ENCODE measurements at places on chromosomes 3 and 15.

DNA sequence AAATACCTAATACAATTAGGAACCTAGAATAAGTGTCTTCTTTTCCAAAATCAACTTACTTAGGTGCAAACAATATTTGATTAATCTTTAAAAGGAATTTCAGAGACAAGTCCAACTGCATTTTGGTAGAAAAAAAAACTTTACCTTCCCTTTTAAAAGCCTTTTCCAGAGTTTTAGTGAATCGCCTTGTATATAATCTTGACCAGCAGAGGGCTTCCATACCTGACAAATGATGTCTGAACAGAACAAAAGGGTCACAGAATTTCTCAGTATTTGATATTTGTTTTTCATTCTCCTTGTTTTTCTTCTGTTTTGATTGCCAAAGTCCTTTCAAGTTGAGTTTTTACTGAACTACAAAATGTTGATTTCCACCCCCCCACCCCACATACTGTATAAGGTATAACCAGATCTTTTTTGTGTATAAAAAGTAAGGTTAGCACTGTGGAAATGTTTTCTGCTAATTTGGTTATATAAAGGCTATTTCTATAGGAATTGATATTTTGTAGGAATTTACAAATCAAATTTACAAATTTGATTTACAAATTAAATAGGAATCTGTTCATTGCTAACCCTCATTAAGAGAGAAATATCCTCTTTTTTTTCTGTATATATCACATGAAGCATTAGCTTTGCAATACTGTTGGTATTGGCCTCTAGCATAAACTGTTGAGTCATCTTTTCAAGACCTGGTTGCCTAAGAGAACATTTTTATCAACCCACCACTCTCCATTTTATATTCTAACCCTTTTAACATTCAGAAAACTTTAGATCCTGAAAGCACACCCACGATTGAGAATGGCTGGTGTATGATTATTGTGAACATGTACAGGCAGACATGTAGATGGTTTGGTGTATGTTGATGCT, 464.1 kb upstream of the RARB start:
- DNase-seq: no peak

- no peak for DNase-seq
Measured at GRCh38 chr3:183984127-183984740, 33.5 kb downstream of the ABCC5 start.

- no peak for DNase-seq
Measured at GRCh38 chr3:180626844-180627243, 24.9 kb downstream of the TTC14 start.

DNA sequence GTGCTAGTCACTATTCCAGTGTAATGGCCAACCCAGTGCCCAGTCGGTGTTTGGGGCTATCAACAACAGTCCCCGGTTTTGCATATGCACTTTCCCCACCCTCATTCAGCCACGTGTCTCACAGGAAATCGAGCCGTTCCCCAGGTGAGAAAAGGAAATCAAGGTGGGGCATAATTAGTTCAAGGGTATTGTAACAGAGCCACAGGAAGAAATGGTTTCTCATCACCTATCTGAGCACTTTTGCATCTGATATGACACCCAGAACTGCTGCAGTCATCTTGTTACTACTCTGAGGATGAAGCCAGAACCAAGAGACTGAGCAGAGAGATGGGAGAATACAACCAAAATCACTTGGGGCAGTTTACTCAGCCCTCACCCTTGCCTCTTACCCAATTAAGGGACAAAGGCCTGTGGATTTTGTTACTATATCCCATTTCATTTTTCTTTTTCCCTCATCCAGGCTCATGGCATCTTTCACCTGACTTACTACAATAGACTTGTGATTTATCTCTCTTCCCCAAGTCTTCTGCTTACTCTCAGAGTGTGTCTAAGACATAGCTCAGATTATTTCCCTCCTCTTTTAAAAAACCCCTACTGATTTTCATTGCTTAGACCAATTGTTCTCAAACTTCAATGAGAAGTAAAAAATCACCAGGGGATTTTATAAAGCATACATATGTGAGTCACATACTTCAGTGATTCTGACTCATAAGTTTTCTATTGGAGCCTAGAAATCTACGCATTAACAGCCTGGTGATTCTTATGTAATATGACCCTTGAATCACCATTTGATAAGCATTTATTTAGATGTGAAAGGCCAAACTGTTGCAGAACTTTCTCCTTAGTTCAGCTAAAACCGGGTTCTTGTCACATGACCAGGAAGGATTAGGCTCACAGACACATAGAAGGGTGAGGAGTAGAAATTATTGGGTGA, 40.5 kb downstream of the TRAT1 start:
- no peak for DNase-seq

- no peak for DNase-seq
Measured at GRCh38 chr3:138681463-138682220, 73.1 kb downstream of the FAIM start.

GRCh38 chr15:98405013-98405412, 243.3 kb upstream of the IGF1R start:
- DNase-seq: no peak

DNA sequence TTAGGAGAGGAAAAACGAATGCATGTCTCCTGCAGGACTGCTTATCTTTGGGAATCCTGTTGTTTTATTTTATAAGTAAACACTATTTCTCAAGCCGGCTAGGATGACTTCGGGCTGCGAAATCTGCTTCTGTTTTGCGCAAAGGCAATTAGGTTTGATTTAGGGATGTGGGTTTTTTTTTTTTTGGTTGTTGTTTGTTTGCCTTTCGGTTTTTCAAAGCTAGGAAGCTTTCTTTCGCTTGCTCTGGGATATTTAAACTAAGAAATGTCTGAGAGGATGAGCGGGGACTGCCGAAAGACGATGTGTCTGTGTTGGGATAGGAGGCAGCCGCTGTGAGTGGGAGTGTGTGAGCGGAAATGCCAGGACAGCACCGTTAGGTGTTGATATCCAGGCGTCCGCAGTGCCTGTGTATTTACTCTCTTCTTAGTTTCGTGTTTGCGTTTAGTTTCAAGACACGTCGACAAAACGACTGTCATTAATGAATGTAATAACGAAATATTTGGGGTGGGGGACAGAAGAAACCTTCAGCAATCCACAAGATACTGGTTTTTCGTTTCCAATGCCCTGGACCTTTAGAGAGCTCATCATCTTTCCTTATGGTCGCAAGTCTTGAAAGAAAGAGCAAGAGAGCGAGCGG, 604 bp downstream of the ISL2 start:
- DNase-seq: no peak

- no peak for DNase-seq
Measured at GRCh38 chr15:59360305-59360704, 12.4 kb downstream of the MYO1E start.

- DNase-seq: no peak
Measured at GRCh38 chr15:42736178-42736792, 643 bp downstream of the CDAN1 start.

- no peak for DNase-seq
Measured at GRCh38 chr3:186329589-186329988, 32.4 kb downstream of the DGKG start.

- DNase-seq: no peak
Measured at GRCh38 chr3:186281176-186281575, 80.9 kb downstream of the DGKG start.

DNA sequence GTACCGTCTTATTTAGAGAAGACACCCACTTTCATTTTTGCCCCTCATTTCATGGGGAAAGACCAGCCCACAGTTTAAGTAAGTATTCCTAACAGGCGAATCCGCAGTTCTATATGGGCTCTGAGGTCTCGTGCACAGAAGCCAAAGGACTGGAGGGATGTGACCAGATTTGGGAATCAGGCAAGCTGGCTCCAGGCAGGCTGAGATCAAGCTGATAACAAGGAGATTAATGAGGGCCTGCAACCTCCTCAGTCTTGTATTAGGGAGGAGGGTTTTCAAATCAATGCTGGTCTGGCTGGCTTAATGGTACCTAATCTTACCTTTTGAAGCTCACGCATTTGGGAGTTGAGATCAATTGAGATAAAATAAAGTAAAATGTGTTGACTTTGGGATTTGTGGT, 15.3 kb downstream of the ST8SIA2 start:
- no peak for DNase-seq

DNA sequence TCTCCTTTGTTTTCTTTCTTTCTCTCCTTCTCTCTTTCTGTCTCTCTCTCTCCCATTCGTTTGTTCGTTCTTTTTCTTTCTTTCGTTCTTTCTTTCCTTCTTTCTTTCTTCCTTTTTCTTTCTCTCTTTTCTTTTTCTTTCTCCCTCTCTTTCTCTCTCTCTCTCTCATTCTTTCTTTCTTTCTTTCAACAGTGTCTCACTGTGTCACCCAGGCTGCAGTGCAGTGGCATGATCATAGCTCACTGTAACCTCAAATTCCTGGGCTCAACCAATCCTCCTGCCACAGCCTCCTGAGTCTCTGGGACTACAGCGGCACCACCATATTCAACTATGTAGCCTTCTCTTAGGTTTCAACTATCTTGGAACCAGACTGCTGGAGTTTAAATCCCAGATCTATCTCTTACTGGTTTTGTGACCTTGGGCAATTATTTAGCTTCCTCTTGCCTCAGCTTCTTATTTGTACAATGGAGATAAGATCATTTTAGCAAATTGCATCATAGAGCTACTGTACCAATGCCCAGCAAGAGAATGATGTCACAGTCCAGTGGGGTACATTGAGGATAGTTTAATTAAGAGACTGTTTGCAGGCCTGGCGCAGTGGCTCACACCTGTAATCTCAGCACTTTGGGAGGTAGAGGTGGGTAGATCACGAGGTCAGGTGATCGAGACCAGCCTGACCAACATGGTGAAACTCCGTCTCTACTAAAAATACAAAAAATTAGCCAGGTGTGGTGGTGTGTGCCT, 27.3 kb upstream of the PARL start:
- DNase-seq: no peak

GRCh38 chr3:114743746-114744485, 403.2 kb downstream of the ZBTB20 start:
- no peak for DNase-seq

- DNase-seq: no peak
Measured at GRCh38 chr3:175447521-175447920, 588.4 kb downstream of the NAALADL2 start.

DNA sequence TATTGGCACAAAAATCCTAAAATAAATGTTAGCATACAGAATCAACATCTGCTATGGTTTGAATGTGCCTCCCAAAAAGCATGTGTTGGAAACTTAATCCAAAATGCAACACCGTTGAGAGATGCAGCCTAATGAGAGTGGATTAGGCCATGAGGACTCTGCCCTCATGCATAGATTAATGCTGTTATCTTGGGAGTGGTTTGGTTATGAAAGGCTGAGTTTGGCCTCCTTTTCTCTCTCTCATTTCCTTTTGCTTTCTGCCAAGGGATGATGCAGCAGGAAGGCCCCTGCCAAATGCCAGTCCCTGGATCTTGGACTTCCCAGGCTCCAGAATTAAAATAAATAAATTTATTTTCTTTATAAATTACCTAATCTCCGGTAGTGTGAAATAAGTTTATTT, 49.4 kb downstream of the SYNM start:
- no peak for DNase-seq

GRCh38 chr15:75606711-75607699, 18.5 kb downstream of the SNUPN start:
- no peak for DNase-seq

DNA sequence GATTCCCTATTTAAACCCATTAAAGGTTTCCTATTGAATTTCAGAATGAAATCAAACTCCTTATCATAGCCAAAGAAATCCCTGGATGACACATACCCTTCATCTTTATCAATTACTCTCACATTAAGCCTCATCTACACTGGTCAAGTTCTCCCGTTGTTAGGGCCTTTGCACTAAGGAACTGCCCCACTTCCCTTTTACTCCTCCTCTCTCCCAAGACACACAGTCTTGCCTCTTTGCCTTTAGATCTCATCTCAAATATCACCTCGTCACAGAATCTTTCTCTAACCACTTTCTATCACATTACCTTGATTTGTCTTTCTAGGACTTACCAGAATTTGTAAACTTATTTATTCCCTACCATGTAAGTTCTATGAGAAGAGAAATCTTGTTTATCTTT, 117.6 kb downstream of the TMCC1 start:
- DNase-seq: no peak

GRCh38 chr3:165875644-165876043, 38.4 kb upstream of the BCHE start:
- DNase-seq: no peak

DNA sequence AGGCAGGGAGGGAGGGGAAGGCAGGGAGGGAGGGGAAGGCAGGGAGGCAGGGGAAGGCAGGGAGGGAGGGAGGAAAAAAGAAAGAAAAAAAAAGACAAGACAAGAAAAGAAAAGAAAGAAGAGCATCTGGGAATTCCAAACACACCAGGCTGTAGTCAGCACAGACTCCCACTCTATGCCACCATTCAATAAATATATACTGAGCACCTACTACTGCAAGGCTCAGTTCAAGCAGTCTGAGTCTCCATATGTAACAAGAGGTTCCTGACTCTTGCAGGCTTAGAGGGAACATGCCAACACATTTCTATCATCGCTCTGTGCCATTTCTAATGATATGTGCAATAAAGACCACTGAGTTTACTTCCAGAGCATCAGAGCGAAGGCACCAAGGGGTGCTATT, 47.7 kb downstream of the ANXA2 start:
- DNase-seq: no peak

DNA sequence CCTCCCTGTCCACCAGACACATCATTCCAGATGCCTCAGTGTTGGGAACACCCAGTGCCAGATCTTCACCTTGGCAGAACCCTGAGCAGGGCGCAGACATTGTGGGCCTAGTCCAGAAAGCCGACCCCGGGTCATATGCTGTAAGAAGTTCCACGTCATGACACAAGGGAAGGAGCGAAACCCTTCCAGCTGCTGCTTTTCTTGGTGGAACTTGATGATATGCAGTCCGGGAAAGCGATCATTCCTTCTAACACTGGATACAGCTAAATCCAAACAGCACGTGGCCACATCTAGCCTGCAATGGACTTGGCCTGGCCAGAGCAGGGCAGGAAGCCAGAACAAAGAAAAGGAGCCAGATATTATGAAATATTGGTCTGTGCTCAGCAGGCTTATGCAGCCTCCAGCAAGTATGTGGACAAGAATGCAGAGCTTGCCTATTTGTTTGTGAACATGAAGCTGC, 22.0 kb downstream of the GASK1A start:
- peak; percentile 77 for DNase-seq

DNA sequence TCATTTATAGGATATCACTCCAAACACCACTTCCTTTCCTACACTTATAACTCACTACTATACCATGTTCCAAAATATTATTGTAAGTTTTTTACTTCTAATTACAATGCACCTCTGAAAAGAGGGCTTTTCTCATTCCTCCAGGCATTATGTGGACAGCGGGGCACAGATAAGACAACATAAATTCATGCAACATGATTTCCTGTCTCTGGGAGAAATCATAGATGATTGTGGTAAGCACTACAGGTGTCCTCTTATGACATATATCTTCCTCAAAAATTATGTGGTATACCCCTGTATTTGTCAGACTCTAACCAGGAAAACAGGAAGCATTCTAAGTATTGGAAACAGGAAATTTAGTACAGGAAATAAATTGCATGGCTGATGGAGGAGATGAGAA, 45.7 kb upstream of the INO80 start:
- DNase-seq: no peak

DNA sequence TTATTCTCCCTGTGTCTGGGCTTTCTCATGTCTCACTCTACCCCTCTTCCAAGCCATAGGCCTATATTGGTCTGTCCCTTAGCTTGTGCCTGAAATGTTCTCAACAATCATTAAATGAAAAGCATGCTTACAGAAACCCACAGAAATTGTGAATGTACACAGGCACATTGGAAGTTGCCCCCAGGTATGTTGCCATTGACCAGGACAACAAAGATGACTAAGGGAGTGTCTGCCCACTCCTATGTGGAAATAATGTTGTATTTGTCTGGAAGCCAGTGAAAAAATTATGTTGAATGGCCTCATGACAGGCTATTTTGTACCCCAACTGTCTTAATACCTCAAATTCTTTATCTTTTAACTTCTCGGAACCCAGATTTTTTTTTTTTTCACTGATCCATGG, 102.0 kb downstream of the TPRG1 start:
- DNase-seq: no peak
